ENCODE measurements at places on chromosomes 11 and 22.
A peak's percentile ranks its signal among the peaks of the same experiment; 100 is the strongest.

DNA sequence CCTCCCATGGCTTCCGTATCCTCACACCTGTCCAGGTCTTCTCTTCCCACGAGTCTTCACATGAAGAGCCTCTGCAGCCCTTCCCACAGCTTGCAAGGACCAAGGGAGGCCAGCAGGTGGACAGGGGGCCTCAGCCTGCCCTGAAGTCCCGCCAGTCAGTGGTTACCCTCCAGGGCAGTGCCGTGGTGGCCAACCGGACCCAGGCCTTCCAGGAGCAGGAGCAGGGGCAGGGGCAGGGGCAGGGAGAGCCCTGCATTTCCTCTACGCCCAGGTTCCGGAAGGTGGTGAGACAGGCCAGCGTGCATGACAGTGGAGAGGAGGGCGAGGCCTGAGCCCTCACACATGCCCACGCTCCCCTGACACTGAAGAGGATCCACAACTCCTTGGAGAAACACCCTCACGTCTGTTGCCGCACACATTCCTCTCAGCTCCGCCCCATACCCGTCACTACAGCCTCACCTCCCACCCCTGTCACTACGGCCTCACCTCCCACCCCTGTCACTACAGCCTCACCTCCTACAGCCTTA, 8.3 kb downstream of the SSH3 start:
- no peak for DNase-seq

DNA sequence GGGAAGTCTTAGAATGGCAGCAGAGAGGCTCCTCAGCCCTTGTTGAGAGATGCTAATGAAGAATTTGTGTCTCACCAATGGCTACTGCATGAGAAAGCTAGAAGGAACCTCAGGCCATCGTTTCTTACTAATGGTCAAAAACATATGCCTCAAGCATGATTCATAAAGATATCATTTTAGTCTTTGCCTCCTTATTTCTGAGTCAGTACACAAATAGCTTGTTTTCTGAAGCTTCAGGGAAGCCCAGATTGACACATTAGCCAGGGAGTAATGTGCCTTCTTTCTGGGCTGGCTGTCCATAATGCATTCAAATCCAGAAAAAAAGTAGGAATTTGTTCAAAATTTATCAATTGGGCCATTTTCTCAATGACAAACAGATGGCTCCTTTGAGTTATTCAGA, 169.4 kb upstream of the ZBED5 start:
- peak; percentile 59 for DNase-seq

DNA sequence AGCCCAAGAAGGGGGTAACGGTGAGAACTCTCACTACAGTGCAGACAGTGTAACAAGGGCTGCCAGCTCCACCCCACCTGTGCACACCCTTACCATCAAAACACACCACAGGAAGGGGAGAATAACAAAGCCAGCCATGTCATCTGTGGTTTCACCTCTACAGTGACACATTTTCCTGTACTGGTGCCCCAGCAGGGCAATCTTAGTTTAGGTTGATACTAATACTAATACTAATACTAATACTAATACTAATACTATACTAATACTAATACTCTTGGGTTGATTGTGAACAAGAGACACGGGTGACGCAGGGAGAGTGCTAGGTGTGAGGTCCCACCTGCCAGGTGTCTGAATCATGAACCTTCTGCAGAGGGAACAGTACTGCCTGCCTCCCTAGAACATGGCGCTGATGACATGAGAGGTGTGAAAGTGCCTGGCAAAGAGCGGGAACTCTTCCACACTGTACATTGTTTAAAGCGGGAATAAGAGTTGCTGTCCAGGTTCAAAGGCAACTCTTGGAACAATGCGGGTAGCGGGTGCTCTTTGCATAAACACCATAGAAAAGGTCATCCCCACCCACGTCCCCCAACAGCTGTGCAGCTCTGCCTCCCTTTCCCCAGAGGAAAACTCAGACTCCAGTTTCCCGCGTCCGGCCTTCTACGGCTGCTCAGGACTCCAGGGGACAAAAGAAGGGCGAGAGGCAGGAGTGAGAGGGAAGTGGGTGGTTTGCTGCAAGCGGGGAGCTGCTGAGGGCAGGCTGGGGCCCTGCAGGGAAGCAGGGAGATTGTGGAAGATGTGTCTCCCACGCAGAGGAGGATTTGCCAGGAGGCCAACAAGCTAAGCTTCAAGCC, 25.0 kb upstream of the TMPRSS4 start:
- no peak for DNase-seq

DNA sequence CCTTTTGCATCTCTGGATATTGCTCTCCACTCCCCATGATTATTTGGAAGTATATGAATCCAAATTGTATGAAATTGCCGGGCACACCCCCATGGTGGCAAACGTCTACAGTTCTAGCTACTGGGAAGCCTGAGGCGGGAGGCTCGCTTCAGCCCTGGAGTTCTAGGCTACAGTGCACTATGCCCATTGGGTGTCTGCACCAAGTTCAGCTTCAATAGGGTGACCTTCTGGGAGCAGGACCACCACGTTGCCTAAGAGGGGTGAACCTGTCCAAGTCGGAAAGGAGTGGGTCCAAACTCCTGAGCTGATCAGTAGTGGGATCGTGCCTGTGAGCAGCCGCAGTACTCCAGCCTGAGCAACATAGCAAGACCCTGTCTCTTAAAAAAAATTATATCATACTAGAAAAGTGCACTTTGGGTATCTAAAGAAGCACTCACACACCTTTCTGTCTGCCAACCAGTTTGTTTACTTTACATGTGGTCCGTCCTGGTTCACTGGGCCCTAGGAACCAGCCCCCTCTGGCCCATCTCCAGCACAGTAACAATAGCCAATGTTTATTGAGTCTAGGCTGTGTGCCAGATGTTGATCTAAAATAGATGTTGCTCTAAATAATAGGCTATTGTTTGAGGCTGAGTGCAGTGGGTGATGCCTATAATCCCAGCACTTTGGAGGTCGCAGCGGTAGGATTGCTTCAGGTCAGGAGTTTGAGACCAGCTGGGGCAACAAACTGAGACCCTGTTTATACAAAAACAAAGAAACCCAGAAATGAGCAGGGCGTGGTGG, 16.4 kb upstream of the KAT5 start:
- DNase-seq, result no peak

DNA sequence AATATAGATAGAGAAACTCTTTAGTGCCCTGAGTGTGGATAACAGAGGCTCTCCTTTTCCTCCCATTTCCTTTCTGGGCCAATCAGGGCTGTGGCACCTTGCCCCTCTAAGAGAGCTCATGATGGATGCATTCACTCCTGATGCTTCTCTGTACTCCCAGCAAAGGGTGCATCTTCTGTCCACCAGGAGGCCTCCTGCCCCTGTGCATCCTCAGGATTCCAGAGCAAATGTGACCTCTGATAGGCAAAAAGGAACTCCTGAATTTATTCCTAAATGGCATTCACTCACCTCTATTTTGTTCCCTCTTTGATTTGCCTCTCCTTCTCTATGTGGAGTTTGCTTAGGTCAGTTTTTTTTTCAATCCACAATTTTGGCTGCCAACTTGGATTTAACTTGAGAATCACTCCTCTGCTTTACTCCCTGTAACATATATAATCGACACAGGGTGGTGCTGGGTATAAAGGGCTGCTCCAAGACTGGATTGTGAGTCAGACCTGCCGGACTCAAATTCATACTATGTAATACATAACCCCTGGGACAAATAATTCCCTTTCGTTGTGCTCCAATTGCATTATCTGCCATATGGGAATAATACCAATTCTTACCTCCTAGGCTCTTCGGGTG, 1.1 kb upstream of the MRGPRX4 start:
- no peak for DNase-seq

GRCh38 chr22:40324468-40325305, 21.6 kb upstream of the ADSL start:
- no peak for DNase-seq

GRCh38 chr22:29765905-29766631, 739 bp downstream of the ZMAT5 start:
- no peak for DNase-seq

DNA sequence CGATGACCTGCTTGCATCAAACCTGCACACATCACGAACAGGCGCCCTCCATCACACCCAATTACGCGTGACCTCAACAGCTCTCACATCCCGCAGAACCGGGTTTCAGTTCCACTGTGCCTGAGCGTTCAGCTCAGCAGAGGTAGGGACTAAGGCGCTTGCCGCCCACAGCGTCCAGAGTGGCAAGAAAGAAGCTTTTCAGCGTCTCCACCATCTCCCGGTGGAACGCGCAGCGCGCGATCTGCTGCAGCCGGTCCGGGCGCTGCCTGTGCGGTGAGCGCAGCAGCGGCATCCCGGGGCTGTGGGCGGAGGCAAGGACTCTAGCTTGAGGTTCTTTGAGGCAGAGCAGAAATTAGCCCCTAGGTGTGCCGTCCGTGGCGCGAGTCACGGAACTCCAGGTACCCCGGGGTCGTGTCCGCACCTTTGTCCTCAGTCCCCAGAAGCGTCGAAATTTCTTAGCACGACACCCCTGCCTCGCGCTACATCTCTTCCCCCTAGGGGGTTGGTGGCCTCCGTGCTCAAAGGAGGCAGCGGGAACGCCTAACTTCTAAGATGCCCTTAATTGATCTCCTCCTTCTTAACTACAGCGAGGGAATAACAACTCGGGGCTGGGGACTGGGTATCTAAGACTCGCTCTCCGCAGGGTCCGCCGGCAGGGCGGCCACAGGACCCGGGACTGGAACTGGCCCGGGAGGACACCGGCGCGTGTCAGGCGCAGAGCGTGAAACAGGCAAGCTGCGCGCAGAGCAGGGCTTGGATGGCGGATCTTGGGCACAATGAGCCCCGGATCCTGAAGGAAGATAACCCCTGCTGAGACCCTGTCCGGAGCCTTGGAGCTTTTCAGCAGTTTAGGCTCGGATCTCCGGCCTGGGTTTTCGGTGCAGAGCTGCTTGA, 1.7 kb upstream of the CALCA start:
- no peak for DNase-seq

DNA sequence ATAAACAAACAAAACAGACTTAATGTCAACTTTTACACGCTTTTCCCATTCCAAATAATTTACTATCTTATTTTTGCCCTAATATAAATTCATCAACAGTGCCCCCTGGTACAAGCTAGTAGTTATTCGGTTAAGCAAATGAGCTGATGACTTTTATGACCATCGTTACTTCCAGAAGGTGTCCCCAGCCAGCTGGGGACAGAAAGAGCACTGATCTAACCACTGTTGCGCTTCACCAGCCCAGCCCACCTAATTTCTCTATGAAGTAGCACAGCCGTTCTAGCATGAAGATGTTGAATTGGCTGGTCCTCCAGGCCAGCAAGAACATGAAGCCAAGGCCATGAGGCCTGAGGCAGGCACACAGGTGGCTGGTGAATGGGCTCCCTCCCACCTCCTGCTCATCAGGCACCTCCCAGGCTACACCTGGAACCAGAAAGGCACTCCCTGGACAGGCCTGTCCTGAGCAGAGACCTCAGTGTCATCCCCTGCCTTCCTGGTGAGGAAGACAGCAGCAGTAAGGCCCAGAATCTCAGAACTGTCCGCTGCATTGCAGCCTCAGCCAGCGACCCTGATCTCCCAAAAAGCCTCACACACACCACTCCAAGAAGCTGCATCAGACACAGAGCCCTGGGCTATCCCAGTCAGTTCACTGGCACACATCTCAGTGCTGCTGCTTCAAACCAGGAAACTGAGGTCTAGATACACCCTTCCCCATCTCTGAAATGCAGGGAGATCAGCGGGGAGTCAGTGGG, 12.9 kb downstream of the GNB1L start:
- no peak for DNase-seq

DNA sequence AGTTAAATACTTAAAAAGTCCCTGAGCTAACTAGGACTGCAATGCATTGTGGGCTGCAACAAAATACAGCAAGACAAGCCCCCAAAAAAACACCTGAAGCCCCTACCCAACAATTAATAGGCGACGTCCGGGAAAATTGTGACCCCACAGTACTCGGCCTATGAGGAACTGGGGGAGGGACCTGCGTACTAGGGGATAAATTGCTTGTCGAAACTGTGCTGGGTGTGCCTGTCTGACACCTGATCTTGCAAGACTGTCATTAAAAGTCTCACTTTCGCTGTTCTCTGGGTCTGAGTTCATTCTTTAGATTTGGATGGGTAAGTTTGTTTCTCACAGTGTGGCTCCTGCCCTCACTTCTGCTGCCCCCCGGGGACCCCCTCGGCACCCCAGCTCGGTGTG, 15.2 kb downstream of the TANGO2 start:
- DNase-seq, result no peak

- no peak for DNase-seq
Measured at GRCh38 chr11:6895010-6895409, 2.7 kb upstream of the OR2D2 start.

DNA sequence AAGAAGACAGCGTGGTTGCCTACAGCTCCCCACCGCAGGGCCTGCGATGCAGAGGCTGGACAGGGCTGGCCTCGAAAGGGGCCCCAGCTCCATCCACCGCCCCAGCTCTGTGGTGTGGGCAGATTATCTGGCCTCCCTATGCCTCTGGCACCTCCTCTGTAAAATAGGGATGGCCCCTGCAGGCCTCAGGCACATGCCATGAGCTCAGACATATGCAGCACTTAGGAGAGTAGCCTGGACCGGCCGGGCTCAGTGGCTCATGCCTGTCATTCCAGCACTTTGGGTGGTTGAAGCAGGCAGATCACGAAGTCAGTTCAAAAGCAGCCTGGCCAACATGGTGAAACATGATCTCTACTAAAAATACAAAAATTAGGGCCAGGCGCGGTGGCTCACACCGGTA, 7.4 kb downstream of the APOBEC3D start:
- DNase-seq, result no peak

DNA sequence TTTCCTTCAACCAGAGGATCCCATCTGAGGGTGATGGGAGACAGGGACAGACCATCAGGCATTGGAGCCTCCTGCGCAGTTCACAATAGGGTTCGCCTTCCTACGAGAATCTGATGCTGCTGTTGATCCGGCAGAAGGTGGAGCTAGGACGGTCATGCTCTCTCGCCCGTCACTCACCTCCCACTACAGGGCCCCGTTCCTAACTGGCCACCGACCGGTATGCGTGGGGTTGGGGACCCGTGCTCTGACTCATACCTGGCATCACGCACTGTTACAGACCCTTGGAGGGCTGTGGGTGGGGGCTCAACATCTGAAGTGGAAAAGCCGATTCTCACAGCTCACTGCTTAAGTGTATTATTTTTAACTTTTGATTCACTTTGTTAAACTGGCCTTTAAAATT, 402.3 kb downstream of the BRD1 start:
- no peak for DNase-seq

- DNase-seq, result no peak
Measured at GRCh38 chr22:42156121-42156520, 25.5 kb upstream of the CYP2D6 start.

DNA sequence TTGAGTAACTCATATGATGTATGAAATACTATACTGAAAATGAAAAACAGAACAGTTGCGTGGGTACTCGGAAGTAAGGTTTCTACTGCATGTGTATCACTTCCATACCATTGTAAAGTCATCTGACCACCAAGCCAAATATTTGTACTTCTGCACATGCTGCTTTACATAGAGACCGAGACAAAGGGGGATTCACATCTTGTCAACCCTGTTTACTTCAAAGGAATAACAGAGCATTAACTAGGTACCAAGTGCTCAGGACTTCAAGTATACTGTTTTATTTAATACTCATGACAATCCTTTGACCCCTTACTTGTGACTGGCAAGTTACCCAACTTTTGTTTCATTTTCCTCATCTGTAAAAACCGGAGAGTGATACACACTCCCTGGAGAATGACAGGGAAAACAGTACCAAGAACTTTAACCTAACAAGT, 9.9 kb downstream of the MAPK1 start:
- DNase-seq, result no peak

Data from AG04449 (cell line).